ENCODE measurements at places on chromosomes 1 and 21.
A peak's percentile ranks its signal among the peaks of the same experiment; 100 is the strongest.

- DNase-seq, result peak; percentile 45
These were observed 648 bp downstream of the ATP1A1 start for GRCh38 chr1:116373431-116374352.

- no peak for DNase-seq
These were observed 19.6 kb downstream of the IPP start for GRCh38 chr1:45730780-45731319.

- no peak for DNase-seq
These were observed 38.1 kb upstream of the A3GALT2 start for GRCh38 chr1:33358795-33359503.

GRCh38 chr1:156845055-156845952 lies 13.6 kb downstream of the INSRR start:
- DNase-seq, result peak; percentile 28

DNA sequence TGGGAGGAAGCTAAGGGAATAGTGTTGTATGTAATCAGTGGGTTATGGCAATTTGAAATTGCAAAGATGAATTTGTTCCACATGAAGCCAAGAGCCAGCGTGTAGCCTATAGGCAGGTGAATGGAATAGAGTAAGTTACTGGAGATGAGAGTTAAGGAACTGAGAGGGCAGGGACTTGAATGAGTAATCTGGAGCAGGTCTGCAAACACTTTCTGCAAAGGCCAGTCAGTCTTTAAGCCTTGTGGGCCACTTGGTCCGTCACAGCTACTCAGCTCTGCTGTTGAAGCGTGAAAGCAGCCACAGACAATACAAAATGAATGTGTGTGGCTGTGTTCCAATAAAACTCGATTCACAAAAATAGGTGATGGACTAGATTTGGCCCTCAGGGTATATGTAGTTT lies 29.2 kb downstream of the SZT2 start:
- no peak for DNase-seq

DNA sequence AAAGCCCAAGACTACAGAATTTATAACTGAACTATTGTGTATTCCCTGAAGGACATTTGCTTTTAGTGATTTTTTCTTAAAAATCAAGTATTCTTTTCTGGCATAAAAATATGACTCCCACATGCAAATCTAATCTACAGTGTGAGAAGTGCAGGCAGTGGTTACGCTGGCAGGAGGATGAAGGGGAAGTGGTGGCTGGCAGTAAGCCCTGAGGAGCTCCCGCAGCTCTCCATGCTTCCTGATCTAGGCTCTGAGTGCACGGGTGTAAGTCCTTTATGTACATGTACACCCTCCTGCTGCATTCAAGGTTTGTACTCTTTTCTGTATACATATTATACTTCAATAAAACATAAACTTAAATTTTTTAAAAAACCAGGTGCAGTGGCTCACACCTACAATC lies 67.5 kb upstream of the PRDX6 start:
- no peak for DNase-seq

GRCh38 chr1:181038399-181038873 lies 4.7 kb downstream of the MR1 start:
- peak; percentile 39 for DNase-seq

- DNase-seq, result no peak
These were observed 585.4 kb upstream of the PLXNA2 start for GRCh38 chr1:208829595-208829994.

DNA sequence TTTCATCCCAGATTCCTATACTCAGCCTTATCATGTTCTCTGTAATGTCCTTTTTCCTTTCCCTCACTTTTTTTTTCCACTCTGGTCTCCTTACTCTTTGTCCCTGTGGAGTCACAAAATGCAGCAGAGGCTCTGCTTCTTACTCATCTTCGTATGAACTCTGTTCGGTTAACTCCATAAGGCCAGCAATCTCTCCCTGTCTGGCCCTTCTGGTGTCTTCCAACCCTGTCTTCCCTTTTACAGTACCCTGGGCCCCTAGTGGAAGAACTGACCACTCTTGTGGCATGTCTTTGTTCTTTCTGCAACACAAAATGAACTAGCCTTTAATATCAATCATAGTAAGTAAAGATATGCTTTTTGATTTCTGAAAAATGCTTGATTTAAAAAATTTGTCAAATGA lies 7.1 kb downstream of the CD101 start:
- no peak for DNase-seq

DNA sequence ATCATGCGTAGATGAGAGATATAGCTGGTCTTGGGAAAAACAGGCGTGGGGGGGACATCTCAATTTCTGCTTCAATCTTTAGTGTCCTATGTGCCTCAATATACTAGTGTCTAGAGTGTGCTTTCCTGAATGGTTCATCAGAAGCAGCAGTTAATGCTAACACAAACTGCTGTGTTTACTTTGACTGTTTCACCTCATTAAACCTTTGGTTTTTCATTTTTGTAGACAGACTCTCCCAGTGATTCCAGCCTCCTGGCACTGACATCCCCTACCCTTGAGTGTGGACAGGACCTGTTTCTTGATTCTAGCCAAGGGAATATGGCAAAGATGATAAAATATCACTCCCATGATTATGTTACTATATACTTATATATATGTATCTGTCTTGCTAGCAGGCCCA lies 37.6 kb downstream of the ZYG11A start:
- DNase-seq, result no peak

GRCh38 chr1:245255783-245256182 lies 101.0 kb downstream of the KIF26B start:
- no peak for DNase-seq

- DNase-seq, result no peak
These were observed 94.5 kb downstream of the ROR1 start for GRCh38 chr1:63868268-63868781.

GRCh38 chr1:71001624-71002023 lies 46.0 kb downstream of the PTGER3 start:
- DNase-seq, result no peak

GRCh38 chr21:42344631-42345030 lies 6.2 kb downstream of the TFF2 start:
- no peak for DNase-seq

DNA sequence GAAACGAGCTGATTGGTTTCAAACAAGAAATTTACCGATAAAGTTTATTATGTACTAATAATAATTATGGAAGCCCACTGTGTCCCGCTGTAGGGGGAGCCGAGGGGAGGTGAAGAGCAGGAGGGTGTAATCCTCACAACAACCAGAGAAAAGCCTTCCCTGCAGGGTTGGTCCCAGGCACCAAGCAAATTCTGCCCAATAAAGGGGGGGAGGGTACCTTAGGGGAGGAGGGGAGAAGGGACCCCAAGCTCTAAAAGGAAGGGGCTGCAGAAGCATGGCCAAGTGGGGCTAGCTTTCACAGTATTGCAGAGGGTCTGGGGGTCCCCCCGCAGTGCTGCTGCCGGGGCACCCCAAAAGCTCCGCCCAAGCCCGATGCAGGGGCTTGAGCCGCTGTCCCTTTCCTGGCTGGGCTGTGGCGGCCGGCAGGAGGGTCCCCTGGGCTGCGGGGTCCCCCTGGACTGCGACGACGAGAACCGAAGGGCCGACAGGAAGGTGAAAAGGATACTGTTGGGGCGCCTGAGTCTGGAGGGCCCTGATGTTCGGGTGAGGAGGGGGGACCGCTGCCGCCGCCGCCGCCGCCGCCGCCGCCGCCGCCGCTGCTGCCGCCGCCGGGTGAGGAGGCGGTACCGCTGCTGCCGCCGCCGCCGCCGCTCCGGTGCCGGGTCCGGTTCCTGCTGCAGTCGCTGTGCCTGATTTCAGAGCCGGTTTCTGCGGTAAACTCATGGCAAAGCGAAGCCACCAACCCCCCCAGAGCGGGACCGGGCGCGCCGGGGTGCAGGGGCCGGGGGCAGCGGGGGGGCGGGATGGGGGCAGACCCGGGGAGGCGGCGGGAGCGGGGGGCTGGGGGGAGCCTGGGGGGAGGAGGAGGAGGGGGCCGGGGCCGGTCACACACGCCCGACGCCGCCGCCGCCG lies 771 bp downstream of the EIF4G3 start:
- DNase-seq, result peak; percentile 17

DNA sequence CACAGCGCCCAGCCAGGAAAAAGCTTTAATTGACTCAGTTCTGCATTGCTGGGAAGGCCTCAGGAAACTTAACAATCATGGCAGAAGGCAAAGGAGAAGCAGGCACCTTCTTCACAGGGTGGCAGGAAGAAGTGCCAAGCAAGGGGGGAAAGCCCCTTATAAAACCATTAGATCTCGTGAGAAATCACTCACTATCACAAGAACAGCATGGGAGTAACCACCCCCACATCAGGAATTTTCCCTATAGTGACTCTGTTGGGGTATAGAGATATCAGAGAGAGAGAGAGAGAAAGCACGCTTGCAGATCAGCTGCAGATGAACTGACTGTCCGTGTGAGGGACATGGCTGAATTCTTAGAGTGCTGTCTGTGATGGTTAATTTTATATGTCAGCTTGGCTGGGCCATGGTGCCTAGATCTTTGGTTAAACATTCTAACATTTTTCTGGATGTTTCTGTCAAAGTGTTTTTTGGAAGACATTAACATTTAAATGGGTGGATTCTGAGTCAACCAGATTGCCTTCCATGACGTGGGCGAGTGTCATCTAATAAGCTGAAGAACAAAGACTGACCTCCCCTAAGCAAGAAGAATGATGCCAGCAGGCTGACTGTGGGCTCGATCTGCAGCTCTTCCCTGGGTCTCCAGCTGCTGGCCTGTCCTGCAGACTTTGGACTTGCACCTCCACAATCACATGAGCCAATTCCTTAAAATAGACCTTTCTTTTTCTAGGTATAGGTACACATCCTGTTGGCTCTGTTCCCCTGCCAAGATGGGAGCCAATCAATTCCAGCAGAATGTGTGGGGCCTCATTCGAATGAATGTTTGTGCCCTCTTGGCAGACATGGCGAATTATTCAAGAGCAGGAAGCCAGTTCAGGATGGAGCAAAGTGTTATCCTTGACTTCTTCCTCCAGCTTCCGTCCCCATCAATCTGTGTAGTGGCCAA lies 21.4 kb upstream of the CPT2 start:
- no peak for DNase-seq

DNA sequence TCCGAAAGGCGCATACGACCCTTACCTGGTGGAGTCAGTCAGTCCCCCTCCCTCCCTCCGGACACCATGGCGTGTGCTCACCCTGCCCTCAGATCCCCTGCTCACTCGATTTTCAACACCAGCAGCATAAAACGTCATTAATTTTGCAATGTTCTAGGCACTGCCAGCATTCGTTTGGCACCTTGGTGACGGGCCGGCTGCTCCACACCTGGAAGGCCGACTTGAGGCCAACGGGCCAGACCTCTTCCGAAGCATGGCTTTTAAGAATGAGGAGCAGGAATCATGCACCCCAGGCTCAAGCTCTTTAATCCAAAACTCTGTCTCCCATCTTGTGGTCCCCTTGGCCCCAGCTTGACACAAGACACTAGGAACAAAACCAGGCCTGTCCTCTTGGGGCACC lies 33.1 kb downstream of the NPHP4 start:
- no peak for DNase-seq

GRCh38 chr1:33111965-33112364 lies 31.0 kb downstream of the AZIN2 start:
- DNase-seq, result no peak

DNA sequence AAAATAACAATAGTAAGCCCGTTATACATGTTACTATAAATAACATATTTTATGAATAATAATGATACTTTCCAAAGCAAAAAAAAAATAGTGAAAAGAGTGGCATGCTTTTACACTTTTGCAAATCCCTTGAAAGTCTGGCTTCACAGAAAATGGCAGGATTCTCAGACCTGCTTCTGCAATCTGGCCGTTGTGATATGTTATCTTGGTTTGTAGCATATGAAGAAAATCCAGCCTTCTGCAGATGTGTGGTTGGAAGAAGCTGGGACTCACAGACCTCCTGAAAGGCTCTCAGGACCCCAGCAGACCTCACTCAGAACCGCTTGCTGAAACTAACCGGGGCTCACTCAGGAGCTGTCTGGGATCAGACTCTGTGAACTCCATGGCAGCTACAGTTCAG lies 256.0 kb upstream of the TMEM51 start:
- DNase-seq, result no peak

DNA sequence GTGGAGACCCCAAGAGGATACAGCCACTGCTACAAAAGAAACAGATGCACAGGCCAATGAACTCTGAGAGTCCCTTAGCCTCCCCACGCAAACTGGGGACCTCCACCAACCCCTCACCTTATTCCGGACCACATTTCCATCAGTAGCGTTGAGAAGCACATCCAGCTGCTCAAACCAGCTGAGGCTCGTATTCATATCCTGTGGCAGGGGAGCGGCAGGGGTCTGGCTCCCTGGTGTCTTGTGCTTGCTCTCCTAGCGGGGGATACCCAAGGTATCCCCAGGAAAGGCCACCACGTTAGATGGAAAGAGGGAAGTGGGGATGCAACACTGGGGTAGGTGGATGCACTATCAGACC lies 481 bp downstream of the CCDC163 start:
- DNase-seq, result no peak

DNA sequence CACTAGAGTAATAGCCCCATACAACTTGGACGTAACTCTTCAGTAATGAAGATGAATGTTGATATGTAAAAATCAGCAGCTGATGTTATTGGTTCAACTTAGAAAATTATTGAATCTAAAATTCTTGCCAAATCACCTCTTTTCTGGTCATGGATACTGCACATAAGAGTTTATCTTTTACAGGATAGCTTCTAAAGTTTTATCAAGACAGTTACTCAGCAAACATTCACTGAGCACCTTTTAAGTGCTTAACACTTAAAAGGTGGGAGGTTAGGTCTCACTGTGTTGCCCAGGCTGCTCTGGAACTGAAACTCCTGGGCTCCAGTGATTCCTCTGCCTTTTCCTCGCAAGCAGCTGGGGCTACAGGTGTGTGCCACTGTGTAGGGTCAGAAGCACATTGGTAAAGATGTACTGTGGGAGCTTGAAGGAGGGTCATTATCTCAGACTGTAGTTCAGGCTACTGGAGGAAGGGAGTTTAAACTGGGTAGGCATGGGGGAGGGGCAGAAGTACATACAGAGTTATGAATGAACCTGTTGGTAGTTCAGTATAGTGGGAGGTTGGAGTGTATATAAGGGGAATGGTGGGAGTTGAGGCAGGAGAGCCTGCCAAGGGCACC lies 2.0 kb downstream of the MPZL1 start:
- DNase-seq, result no peak

Data from activated T-cell treated with anti-CD3 and anti-CD28 coated beads for 1 hour (primary cell).